ENCODE measurements at places on chromosomes 7 and 10.

DNA sequence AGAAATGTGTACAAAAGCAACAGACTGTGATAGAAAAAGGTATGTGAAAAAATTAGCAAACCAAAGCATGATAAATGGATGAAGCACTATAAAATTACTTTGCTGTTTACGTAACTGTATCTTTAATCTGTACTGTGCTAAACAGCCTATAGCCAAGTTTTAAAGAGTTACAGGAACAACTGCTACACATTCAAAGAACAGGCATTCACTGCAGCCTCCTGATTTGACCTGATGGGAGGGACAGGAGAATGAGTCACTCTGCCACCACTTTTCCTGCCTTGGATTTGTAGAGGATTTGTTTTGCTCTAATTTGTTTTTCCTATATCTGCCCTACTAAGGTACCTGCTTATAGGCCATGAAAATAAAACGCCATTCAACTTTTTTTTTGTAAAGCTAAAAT is 116.1 kb downstream of the FANK1 start:
- no peak for DNase-seq

- DNase-seq, result no peak
Observed at GRCh38 chr10:36574207-36574606, 551.2 kb upstream of the ANKRD30A start.

- DNase-seq, result no peak
Observed at GRCh38 chr7:98539865-98540264, 77.2 kb upstream of the NPTX2 start.

DNA sequence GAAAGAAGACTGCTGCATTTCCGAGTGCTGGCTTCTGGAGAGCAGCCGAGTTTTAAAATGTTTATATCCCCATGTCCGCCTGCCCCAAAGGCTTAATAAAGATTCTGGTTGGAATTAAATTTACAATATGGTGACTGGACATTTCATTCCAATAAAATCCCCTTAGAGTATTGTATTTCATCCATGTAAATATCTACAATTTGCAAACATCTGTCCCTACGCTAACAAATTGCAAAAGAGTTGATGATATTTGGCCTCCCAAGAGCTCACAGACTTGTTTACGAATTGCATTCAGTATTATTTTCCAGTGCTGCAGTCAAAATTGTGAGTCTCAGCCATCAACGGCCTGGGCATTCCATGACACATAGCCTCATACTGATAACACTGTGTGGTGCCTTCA is 50.1 kb downstream of the PLEKHS1 start:
- DNase-seq, result no peak

DNA sequence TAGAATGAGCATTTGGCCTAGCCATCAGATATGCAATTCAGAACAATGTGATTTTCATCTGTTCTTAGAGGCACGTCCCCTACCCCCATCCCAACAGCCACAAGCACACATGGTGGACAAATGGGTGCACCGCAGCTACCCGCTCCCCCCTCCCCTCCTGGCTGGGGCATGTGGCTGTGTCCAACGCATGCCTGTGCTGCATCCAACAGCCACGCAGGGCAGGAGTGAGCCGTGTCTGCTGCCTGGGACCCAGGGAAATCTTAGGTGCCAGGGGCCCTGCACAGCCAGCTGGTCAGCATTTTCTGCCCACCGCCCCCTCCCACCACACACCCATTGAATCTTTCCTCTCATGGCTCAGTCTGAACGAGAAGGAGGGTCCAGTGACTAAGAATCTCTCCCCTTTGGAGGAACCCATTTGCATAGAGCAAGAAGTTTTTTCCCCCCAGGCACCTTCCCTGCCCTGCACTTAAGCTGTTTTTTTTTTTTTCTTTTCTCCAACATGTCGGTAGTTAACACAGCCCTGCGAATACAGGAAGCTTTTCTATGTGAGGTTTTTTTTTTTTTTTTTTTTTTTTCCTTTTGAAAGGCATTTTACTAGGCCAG is 138.9 kb downstream of the WDR11 start:
- DNase-seq, result no peak

- no peak for DNase-seq
Observed at GRCh38 chr7:23687011-23687410, 7.0 kb downstream of the FAM221A start.

- no peak for DNase-seq
Observed at GRCh38 chr7:54888067-54888733, 129.2 kb upstream of the SEC61G start.

DNA sequence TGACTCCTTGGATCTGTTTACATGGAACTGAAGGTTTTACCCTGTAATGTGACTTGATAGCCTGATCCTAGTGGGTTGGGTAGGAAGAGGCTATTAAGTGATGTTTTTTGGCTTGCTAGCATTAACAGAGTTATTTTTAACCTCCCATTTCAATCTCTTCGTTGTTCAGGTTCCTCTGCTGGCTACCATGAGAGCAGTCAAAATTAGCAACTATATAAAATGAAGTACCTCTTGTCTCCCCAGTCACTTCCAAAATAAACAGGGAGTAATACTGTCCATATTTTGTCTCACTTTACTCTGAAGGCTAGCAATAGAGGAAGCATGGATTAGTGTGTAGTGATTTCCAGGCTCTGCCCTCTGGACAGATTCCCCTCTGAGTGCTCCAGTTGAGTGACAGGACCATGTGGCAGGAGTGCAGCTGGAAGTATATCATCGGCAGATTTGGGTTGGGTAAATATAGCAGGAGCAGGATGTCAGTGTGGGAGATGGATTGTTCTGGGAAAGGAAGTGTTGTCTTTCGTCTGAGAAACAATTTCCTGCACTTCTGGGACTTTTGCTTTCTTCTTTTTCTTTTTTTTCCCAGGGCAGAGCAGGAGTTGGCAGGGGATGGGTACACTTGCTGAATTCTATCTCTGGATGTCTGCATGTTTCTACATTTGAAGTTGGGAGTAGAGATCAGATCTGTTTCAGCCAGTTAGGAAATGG is 35.2 kb downstream of the GBF1 start:
- DNase-seq, result no peak

DNA sequence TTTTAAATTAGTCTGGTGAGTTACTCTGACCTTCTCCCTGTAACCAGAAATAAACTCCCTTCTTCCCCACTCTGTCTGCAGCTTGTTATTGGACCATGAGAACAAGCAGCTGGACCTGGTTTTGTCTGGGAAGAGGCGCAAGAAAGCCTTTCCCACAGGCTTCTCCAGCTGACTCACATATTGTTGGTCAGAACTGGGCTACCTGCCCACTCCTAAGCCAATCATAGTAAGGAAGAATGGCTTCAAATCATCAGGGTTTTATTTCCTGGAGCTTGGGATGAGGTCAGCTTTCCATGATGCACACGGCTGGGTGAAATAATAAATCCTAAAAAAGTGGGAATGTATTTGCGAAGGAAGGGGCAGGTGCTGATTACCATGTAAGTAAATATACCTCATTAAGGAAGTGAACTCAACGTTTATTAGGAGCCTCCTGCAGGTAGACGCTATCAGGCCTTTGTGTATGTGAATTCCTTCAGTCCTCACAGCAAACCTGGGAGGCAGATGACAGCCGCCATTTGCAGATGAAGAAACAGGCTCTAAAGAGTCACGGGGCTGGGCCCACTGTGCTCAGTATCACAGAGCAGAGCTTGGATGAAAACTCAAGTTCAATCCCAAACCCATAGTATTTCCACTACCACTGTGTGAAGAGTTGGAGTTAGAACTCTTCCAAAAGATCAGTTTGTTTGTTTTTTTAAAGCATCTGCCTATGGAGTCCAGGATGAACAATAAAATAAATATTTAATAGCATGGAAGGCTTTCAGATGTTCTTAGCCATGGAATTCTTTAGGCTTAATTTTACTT is 32.8 kb downstream of the IL15RA start:
- DNase-seq, result no peak

- no peak for DNase-seq
Observed at GRCh38 chr7:26681819-26682418, 182.5 kb downstream of the SKAP2 start.

DNA sequence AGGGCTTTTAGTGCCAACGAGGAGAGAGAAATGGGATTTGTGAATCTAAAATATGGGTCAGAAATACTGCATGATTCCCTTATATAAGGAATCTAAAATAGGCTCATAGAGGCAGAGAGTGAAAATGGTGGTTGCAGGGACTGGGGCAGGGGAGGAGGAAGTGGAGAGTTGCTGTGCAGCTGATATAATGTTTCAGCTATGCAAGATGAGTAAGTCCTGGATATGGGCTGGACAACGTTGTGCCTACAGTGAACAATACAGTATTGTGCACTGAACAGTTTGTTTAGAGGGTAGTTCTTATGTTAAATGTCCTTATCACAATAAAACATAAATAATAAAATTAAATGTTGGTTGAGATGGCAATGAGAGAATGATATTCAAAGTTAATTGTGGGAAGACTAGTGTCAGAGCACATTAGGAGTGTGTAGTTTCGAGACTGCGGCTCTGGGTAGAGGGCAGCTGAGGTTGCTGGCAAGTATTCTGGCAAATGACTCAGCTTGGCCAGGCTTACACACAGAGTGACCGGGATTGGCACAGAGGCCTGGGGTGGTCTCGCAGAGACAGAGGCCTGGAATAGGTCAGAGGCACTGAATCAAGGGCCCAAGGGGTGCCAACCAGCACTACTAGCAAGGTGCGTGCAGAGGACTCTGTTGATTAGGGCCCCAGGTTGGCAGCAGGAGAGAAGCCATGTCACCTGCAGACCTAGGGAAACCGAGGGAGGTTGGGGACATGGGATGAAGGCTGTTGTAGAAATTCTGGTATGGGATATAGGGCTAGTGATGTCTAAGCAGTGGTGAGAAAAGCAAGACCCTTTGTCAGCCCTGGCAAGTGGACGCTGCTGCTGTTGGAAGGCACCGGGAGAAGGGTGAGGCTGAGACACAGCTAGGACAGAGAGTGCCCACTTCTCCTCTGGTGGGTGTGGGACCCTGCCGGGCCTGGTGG is 2.8 kb upstream of the DEPP1 start:
- no peak for DNase-seq

GRCh38 chr7:28533731-28534531 is 121.6 kb downstream of the CREB5 start:
- DNase-seq, result no peak

DNA sequence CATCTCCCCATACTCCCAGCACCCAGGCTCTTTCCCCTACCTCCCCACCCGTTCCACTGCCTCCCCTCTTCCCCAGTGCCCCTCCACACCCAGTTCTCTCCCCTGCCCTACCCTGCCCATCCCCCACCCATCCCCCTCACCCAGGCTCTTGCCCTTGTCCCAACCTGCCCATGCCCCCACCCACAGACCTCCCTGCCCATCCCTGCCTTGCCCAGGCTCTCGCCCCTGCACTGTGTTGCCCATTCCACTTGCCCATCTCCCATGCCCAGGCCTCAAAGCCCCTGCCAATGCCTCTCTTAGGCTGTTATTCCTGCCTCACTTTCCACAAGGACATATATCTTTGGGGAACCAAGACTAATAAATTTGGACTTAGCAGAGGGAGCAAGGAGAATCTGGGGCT is 262.6 kb upstream of the CXCL12 start:
- no peak for DNase-seq
